ENCODE measurements at places on chromosomes 7 and 10. TPM values are rescaled to one million over a fixed set of nuclear protein-coding genes. Genes with fewer than 3 reads are reported as not detected.

- no peaks in the 10 kb centered on the region for H3K36me3 ChIP-seq
- H3K27me3 ChIP-seq = no peaks in the 10 kb centered on the region
- peaks cover 51% of the 10 kb centered on the region for H3K4me1 ChIP-seq
- peak; percentile 71 for DNase-seq
- no peak overlapping the region for H3K4me3 ChIP-seq
Observed at GRCh38 chr7:36264123-36264801, 111.2 kb downstream of the EEPD1 start.

The CCL26 gene
- total RNA-seq = not detected

DNA sequence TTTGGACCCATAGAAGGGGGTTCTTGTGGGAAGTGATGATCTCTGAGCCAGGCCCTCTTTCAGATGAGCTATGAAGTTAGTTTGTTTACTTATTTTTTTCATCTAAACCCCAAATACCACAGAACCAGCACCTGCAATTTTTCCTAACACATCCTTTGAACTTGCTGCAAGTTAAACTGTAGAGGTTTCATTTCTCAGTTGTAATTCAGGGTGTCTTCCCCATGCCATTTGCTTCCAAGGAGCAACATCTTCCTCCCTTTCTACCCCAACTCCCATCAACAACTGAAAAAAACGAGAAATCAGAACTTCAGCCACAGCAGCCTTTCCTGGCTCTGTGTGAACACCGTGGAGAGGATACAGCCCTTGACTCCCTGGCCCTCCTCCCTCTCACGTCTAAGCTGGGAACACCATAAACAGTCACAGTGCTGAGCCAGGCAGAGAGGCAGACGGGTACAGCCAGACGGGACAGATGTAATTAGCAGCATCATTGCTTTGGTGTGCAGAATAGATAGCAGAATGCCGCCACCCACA, 63.6 kb downstream of the RGS10 start:
- no peak overlapping the region for H3K4me3 ChIP-seq
- no peak for DNase-seq
- no peaks in the 10 kb centered on the region for H3K36me3 ChIP-seq
- peaks cover 4% of the 10 kb centered on the region for H3K4me1 ChIP-seq
- no peak overlapping the region for H3K27ac ChIP-seq

The MARVELD1 gene
- 36.5 TPM for total RNA-seq

DNA sequence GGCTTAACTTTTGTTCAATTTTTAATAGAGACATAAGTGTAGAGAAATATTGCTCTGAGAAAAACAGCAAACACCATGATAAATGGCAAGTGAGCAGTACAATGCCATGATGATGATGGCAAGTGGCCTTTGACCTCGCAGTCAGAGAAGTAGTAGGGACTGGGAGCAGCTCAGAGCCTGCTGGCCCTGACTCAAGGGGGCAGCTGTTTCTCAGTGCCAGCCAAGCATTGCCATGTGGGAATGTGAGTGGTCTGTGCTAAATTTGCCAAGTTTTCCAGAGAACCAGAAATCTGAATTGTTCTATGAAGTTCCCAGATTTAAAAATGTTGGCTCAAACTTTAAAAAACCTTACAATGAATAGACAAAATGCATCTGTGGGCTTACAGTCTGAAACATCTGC, 187.9 kb downstream of the BICC1 start:
- no peaks in the 10 kb centered on the region for H3K36me3 ChIP-seq
- no peak for DNase-seq
- no peaks in the 10 kb centered on the region for H3K27me3 ChIP-seq
- H3K4me1 ChIP-seq = no peaks in the 10 kb centered on the region
- no peak overlapping the region for H3K4me3 ChIP-seq

GRCh38 chr10:71887743-71888142, 36.7 kb upstream of the PSAP start:
- H3K27me3 ChIP-seq = no peaks in the 10 kb centered on the region
- peaks cover 40% of the 10 kb centered on the region for H3K4me1 ChIP-seq
- peak overlapping the region; percentile 76 for H3K27ac ChIP-seq
- H3K36me3 ChIP-seq = no peaks in the 10 kb centered on the region
- DNase-seq = no peak

GRCh38 chr7:83201355-83201754, 38.7 kb upstream of the PCLO start:
- H3K4me1 ChIP-seq = no peaks in the 10 kb centered on the region
- DNase-seq = no peak
- no peak overlapping the region for H3K27ac ChIP-seq
- H3K27me3 ChIP-seq = no peaks in the 10 kb centered on the region

The BLNK gene
- total RNA-seq = 11.2 TPM

GRCh38 chr10:31322647-31323046, 3.6 kb downstream of the ZEB1 start:
- peaks cover 16% of the 10 kb centered on the region for H3K4me1 ChIP-seq
- H3K36me3 ChIP-seq = no peaks in the 10 kb centered on the region
- H3K27ac ChIP-seq = no peak overlapping the region
- H3K27me3 ChIP-seq = peaks cover 4% of the 10 kb centered on the region

GRCh38 chr10:129715805-129716204, 248.3 kb downstream of the EBF3 start:
- no peak for DNase-seq
- no peaks in the 10 kb centered on the region for H3K4me1 ChIP-seq
- H3K27ac ChIP-seq = no peak overlapping the region
- no peaks in the 10 kb centered on the region for H3K27me3 ChIP-seq
- H3K36me3 ChIP-seq = no peaks in the 10 kb centered on the region
